AG10803 (cell line): ENCODE measurements at places on chromosomes 11 and 22.
A peak's percentile ranks its signal among the peaks of the same experiment; 100 is the strongest.

DNA sequence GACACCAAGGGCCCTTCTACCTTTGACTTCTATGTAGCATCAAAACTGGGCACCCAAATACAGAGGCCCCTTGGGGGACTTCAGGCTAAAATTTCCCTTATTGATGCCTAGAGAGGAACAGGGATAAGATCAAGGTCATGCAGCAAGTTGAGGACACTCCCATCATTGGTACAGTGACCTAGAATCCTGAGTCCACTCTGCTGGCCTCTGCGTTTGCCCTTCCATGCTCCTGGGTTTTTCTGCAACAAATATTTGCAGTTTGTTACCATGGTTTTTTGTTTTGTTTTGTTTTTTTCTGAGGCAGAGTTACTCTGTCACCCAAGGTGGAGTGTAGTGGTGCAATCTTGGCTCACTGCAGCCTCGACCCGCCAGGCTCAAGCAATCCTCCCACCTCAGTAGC, 64.2 kb downstream of the THAP12 start:
- no peak for DNase-seq

DNA sequence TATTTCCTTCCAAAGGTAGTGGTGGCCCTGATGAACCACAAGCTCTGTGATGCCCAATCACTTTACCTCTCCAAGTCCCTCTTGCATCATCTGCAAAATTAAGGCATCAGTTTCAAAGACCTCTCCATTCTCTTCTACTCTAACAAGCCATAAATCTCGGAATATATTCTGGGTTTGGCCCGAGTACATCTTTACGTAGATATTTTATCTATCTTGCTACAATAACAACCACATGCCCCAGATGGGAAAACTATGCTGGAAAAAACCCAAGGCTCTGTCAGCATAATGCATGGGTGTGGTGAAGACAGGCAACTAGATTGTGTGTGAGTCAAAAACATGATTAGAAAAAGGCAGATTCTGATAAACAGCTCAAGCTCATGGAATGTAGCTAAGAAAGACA, 228.2 kb upstream of the BLID start:
- DNase-seq, result peak; percentile 98

GRCh38 chr11:128294671-128295050, 292.7 kb downstream of the ETS1 start:
- DNase-seq, result peak; percentile 53

DNA sequence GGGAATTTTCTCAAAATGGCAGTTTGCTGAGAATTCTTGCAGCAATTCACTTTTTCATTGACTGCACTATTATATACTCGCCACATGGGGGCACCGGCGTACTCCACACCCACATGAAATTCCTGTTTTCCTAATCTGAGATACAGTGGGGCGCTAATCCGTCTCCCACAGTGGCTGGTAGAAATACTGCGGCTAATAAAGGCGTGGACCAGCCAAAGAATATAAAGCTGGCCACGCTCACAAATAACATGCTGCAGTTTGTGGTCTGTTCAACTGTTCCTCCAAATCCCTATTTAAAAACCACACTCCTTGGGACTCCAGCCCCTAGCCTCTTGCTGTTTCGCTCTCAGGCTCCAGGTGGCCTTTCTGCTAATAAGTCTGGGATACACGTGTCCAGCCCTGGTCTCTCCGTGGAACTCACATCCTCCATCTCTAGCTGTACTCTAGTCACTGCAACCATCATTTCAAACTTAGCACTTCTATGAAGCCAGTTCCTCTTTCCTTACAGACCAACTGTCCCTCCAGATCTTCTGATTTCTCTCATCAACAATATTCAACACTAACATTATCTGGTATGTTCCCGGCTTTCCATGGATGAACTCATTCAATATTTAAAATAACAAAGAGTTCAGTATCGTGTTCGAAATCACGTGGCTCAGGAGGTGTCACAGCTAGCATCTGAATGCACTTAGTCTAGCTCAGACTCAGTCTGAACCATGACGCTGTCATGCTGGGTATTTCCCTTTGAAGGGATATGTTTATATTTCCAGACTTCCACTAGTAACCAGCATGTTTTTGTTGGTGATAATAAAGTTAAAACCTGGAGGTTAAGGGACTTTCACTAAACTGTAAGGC, 22.0 kb downstream of the TBRG1 start:
- DNase-seq, result peak; percentile 76

- no peak for DNase-seq
Measured at GRCh38 chr11:63999349-64000025, 13.2 kb downstream of the OTUB1 start.

- DNase-seq, result no peak
Measured at GRCh38 chr11:104091281-104092096, 55.0 kb downstream of the DDI1 start.

GRCh38 chr11:63854696-63855095, 15.8 kb downstream of the MARK2 start:
- peak; percentile 65 for DNase-seq

DNA sequence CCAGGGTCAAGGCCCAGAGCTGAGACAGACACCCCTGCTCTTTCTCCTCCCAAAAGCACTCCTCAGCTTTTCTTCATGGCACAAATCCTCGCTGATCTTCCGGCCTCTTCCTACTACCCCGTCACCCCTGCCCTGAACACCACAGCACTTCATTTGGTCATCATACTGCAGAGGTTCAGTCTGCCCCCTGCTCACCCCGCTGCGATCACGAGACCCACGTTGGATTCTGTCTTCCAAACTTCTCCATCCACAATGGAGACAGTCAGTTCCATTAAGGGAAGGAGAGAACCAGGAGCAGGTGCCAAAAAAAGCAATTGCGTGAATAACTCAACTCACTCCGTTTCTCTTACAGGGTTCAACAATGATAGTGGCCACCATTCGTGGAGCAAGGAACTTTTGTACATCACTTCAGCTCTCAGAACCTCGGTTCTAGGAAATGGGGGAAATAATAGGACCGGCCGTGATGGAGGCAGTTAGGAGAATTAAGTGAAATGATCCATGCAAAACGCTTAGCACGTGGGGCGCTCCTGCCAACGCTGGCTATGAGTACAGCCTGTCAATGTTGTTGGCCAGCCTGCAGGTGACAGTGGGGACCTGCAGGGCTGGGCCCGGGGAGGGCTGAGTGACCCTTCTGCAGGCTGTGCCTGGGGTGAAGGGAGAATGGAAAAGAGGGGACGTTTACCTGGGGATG, 45.9 kb downstream of the MN1 start:
- no peak for DNase-seq

- DNase-seq, result no peak
Measured at GRCh38 chr11:5285703-5286340, 15.9 kb downstream of the OR51B4 start.

DNA sequence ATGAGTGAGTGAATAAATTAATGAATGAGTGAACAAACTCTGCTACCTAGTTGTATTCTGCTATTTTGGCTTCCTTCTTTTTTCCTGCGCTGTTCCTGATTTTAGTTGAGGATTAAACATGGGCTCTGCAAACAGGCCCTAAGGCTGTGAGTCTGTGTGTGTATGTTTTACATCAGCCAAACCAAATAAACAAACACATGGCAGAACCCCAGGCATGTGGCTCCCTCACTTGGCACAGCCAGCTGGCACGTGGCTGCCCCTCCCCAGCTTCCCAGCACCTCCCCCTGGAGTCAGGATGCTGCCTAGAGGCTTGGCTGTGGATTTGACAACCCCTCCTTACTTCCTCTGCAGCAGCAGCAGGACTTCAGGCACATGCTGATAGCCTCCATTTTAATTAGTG, 593.2 kb downstream of the INSC start:
- no peak for DNase-seq

GRCh38 chr11:120681434-120682331, 170.1 kb downstream of the GRIK4 start:
- DNase-seq, result no peak

DNA sequence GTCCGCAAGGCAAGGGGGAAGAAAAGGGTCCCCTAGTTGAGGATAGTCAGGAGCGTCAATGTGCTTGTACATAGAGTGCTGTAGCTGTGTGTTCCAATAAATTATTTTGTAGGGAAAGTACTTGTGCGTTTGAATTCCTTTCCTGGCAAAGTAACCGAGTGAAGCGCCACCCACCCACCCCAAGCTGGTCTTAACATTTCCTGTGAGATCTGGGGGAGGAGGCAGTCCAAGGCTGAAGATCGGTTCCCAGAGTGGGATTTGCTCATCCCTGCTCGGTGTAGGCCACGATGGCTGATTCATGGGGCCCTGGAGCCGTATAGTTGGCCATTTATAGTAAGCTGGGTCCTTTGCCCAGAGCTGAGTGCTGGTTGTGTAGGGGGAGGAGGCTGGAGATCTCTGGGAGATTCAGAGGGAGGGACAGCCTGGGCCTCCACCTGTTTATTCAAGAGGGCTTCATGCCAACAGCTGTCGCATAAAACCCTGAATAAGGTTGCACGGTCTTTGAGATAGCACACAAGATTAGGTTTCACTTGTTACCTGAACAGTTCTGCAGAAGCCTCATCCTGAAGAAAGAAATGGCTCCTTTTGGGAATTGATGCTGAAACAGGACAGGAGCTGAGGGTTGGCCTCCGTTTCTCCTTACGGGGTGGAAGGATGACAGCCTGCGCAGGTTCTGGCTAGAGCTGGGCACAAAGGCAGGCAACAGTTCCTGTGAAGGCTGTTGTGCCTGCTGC, 2.4 kb downstream of the ATF4 start:
- DNase-seq, result peak; percentile 71

DNA sequence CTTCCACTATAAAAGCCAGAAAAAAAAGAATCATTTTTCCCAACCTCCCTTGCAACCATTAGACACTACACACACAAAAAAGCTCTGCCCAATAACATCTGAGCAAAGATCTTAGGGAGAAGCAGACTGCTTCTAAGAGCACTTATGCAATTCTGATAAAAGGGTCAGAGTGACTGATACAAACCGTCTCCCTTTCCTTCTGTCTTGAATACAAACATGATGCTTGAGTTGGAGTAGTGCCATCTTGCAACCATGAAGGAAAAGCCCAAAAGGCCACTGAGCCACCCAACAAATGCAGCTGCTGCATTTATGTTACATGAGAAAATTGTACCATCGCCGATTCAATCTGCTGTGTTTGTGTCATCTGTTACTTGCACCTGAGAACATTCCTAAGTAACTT, 47.6 kb upstream of the EED start:
- no peak for DNase-seq

GRCh38 chr11:121671283-121672168, 218.8 kb upstream of the SORL1-AS1 start:
- DNase-seq, result peak; percentile 9

DNA sequence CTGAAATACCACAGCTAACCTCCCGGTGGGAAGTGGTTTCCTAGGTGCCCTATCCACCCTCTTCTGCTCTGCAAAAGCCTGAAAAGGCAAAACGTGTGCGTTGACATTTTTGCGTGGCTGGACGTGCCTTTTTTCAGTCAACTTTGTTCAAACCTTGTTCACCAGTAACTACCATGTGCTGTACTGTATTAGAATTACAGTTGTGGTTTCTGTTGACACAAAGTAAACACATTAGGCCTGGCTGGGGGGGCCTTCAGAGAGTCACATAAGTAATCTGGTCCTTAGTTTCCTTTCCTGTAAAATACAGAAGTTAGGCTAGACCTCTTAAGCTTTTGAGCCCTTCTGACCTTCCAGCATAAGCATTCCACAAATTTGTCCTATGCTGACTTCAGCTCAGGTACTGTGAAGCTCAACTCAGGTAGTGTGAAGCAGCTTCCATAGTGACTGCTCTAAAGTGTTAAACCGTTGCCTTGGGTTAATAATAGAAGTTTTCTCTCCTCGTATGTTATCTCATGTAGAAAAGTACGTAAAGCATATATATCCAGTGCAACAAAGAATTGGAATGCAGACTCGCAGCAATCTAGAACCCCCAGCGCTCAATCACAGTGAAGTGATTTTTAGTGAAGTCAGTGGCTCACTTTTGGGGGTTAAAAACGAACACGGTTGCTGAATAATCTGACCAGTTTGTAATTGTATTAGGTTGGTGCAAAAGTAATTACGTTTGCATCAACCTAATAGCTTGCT, 1.8 kb downstream of the EWSR1 start:
- no peak for DNase-seq

GRCh38 chr22:28030473-28030872, 111.4 kb upstream of the PITPNB start:
- DNase-seq, result no peak

GRCh38 chr11:17521106-17521900, 22.9 kb downstream of the USH1C start:
- no peak for DNase-seq

- DNase-seq, result no peak
Measured at GRCh38 chr22:21447694-21448402, 19.3 kb upstream of the TMEM191C start.

DNA sequence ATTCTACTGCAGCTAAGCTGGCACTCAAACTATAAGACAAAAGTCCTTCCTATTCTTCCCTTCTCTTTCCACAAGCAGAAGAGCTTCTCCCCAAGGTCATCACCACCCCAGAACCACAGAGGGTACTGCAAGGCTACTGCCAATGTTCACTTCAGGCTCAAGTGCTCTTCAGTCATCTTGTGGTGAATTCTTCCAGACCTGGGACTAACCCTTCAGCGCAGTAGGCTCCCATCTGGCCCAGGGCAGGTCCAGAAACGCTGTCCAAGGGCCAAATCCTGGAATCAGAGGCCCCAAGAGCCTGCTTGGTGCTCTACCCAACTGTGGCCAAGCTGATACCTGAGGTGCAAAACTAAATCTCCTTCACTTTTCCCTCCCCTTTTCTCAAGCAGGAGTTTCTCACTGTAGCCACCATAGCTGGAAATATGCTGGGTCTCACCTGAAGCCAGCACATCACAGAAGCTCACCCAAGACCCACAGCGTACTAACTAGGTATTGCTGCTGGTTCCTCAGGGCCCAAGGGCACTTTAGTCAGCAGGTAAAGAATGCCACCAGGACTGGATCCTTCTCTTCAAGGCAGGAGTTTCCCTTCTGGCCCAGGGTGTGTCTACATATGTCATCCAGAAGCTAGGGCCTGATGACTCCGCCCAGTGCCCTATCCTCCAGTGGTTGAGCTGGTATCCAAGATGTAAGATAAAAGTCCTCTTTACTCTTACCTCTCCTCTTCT, 27.8 kb downstream of the FCHSD2 start:
- no peak for DNase-seq

DNA sequence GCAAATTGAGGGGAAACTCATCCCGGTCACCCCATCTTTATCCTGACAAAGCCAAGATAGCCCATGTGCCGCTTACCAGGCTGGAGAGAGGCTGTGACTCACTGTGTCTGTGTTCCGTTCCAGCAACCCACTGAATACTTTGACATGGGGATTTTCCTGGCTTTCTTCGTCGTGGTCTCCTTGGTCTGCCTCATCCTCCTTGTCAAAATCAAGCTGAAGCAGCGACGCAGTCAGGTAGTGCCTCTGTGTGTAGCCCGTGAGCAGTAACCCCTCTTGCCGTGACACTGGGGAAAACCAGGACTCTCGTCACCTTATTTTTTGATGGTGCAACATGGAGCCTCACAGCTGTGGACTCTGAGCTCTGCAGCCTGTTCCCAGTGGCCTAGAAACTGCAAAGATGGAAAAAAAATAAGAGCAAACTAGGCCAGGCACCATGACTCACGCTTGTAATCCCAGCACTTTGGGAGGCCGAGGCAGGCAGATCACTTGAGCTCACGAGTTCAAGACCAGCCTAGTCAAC, 16.9 kb downstream of the C22orf31 start:
- DNase-seq, result peak; percentile 76
